Foreskin keratinocyte (primary cell): ENCODE measurements at places on chromosomes 1 and 21.
A peak's percentile ranks its signal among the peaks of the same experiment; 100 is the strongest.

GRCh38 chr1:91529856-91530255, 29.2 kb downstream of the CDC7 start:
- peak; percentile 32 for DNase-seq

- peak; percentile 57 for DNase-seq
Measured at GRCh38 chr1:244768186-244768585, 67.3 kb upstream of the COX20 start.

DNA sequence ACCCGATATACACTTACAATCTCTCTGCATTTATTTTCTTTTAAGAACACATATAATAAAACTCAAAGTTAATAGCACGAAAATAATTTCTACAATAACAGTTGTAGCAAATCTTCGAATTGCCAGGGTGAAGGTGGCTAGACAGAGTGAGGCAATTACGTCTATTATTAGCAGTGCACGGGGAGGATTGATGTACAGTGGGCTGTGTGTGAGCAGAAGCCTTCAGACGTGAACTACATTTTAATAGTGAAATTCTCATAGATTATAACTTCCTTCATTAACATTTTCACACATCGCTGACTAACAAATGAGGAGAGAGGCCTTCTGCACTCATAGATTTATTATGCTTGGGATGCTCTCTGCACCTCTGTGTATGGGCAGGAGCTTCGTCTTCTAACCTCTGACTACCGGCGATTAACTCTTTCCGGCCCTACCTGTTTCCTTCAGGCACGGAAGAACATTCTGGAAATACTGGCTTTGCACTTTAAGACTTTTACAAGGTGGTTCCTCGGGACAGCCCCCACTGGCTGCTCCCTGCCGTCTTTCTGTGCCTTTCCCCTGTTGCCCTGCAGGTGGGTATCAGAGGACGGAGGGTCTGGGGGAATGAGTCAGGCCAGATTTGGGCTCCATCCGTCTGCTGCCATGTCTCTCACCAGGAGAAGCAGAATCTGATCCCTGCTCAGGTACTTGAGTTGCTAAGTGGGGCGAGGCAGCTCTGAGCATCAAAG, 200.5 kb downstream of the CAMTA1 start:
- no peak for DNase-seq

DNA sequence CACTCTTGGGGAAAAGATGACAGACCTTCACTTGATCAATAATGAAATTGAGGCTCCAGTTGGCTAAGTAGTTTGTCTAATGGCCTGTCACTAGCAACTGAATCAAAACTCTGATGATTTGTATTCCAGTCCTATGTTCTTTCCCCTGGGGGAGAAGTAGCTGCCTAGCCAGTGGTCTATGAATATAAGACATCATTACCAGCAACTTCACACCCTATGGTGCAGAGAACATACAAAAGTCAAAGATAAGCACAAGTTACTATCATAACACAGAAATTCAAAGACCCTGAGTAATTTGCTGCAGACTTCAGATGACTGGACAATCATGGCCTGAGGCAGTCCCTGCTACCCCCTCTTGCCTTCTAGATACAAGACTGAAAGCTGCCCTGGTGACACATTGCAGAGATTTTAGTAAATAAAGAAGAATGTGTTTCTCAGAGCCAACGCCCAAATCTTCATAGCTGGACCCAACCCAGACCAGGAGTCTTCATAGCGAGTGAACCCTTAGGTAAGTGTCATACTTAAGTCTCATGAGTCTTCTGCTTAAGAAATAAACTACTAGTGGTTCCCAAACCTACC, 993 bp downstream of the PDZK1 start:
- peak; percentile 98 for DNase-seq

- no peak for DNase-seq
Measured at GRCh38 chr1:162857850-162858249, 3.1 kb downstream of the CCDC190 start.
